ENCODE measurements at places on chromosomes 3 and 15.

DNA sequence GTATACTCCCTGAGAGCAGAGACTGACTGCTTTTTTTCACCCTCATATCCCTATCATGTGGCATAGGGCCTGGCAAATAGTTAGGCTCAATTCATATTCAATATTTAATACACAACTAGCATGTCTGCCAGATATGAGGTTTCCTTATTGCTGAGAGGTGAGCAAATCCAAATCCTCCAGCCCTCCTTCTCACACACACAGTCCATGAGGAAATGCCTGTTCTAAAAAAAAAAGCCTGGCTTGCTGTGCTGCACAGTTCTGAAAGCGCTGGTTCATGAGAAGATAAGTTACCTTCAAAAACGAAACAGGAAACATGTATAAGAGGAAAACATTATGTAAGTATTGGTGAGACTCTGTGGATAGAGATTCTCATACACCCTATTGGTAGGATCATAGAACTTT, 15.5 kb upstream of the ACAP2 start:
- no peak for DNase-seq

DNA sequence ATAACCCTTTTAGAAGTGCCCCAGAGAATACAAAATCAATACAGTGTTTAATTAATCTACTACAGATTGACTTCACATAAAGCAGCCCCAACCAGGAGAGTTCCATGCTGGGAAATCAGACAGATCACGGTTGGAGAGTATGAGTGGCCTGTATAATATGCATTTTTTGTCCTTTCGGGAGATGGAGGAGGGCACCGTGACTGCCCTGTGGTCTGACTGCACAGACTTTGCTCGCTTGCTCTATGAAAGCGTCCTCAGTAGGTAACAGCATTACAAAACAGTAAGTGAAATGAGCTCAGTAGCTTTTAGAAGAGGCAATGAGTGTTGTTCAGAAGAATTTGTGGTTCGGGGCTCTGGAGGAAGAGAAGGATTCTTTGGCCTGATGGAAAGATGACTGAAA, 34.2 kb upstream of the SKIL start:
- no peak for DNase-seq

DNA sequence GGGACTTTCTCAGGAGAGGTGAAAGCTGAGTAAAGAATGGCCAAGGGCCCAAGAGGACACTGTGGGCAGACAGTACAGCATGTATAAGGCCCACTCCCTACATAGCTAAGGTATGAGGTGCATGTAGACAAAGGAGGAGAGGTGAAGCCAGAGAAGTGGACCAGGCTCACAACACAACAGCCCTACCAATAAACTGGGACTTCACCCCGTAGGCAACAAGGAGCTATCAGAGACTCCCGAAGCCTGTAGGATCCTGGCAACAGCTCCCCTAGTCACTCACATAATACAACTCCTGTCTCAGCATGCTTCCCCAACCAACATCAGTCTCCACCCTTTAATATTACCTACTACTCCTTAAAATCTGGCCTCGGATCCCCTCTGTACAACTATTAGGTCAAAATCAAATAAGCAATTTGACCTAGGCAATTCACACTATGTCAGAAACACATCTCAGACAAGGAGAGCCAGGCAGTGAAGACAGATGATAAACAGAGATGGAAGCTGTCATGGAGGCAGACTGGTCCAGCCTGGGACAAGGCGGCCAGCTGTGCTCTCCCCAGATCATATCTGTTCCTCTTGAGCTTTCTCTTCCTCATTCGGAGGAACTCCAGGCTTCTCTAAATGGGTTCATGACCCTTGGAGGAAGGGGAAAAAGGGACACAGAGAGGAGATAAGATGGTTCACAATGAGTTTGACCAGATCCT, 1.4 kb downstream of the XXYLT1 start:
- DNase-seq, result no peak

DNA sequence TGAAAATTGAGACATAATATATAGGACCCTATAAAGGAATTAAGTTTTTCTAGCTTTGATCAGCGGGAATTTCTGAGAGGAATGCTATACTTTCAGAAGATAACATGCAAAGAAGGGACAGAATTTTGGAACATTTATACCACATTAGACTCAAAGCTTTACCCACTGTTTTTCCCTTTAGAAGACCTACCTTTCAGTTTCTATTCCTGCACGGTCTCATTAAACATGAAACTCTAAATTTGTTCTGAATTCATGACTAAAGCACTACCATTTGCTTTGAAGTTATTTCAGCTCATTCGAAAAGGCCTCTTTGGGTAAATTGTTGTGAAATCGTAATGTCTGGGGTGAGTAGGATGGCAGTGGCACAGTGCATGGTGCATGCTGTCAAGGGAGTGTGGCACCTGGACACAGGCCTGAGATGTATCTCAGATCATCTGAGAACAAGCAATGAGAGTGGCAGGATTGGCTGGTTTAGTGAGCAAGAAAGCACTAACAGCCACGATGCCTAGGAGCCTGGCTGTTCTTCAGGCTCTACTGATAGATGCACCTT, 42.5 kb downstream of the CHCHD4 start:
- DNase-seq, result no peak

DNA sequence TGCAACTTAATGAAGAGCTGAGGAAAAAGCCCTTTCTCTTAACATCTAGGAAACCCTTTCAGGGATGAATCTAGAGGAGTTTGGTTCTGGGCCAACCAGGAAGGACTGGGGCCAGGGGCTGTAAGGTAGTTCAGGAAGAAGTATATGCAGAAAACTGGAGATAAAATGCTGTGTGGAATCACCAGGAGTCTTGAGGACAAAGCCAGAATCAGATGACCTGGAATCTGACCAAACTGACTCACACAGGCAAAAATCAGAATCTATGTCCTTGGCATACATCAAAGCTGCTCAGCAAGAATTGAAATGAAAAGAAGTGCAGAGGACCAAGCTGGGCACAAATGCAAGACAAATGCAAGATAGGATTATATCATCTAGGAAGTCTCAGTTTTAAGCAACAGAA, 59.4 kb upstream of the ATP2C1 start:
- no peak for DNase-seq

DNA sequence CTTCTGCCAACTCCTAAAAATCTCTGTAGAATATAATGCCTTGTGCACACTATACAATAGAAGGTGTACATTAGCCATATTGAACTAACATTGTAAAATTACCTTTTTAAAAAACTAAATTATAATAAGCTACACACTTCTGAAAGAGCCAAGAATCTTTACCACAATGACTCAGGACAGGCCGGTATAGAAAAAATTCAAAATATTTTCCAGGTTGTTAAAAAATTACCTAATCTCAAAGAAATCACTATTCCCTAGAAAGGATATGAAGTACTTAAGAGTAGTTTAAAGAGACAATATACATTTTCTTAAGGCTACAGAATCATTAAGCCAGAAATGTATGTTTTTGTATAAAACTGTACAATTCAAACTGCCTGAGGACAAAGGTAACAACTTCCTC, 48.5 kb downstream of the TJP1 start:
- DNase-seq, result no peak

DNA sequence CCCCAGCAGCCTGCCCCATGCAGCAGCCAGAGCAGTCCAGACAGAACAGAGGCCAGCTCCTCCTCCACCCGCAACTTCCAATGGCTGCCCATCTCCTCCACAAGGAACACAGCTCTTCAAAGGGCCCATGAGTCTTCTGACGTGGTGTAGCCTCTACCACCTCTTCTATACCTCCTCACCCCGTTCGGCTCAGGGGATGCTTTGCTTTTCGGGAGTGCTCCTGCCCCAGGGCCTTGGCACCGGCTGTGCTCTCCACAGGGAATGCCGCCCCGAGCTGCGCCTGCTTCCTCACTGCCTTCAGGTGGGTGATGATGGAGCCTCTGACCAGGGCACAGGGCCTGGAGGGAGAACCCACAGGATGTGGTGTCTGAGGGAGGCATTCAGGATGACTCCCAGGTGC, 14.6 kb downstream of the DNAJB8 start:
- DNase-seq, result no peak

GRCh38 chr3:39080026-39080425, 27.4 kb downstream of the GORASP1 start:
- no peak for DNase-seq

- no peak for DNase-seq
Observed at GRCh38 chr3:94121161-94121560, 58.3 kb downstream of the NSUN3 start.

DNA sequence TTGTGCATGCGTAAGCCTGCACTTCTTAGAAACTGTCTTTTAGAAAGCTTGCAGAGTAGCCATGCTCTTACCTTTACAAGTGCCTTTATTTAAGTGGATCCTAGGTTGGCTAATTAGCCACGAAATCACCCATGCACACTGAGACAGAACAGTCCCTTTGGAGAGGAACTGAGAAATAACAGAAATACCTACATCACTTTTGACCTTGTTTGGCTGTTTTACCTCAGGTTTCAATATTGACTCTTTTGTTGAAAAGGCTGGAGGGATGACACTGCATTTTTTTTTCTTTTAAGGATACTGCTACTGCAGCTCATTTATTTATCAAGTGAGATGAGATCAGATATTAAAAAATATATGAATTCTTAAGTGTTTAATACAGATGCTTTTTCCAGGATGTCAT, 155.6 kb upstream of the GOLIM4 start:
- DNase-seq, result no peak

DNA sequence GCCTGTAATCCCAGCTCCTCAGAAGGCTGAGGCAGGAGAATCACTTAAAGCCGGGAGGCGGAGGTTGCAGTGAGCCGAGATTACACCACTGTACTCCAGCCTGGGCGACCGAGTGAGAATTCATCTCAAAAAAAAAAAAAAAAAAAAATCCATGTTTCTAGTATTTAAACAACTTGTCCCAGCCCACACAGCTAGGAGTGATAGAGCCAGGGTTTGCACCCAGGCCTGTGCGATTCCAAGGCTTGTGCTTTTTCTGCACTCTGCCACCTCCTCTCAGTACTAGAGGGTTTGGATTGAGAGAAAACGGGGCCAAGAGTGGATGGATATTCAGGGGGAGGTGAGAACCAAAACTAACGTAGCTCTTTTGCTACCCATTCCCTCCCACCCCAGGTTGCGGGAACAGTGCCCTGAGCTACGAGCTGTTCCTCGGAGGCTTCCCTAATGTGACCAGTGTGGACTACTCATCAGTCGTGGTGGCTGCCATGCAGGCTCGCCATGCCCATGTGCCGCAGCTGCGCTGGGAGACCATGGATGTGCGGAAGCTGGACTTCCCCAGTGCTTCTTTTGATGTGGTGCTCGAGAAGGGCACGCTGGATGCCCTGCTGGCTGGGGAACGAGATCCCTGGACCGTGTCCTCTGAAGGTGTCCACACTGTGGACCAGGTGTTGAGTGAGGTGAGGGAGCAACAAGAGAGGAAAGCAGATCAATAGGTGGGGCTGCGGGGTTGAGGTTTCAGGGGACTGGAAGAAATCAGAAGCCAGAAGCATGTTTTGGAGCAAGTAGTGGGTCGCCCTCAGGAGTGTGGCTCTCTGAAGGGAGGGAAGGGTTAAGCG, 4.1 kb downstream of the CAMK2N2 start:
- no peak for DNase-seq

- no peak for DNase-seq
Observed at GRCh38 chr3:126858401-126858800, 124.5 kb upstream of the PLXNA1 start.

GRCh38 chr15:81308260-81308659, 15.7 kb downstream of the STARD5 start:
- no peak for DNase-seq

DNA sequence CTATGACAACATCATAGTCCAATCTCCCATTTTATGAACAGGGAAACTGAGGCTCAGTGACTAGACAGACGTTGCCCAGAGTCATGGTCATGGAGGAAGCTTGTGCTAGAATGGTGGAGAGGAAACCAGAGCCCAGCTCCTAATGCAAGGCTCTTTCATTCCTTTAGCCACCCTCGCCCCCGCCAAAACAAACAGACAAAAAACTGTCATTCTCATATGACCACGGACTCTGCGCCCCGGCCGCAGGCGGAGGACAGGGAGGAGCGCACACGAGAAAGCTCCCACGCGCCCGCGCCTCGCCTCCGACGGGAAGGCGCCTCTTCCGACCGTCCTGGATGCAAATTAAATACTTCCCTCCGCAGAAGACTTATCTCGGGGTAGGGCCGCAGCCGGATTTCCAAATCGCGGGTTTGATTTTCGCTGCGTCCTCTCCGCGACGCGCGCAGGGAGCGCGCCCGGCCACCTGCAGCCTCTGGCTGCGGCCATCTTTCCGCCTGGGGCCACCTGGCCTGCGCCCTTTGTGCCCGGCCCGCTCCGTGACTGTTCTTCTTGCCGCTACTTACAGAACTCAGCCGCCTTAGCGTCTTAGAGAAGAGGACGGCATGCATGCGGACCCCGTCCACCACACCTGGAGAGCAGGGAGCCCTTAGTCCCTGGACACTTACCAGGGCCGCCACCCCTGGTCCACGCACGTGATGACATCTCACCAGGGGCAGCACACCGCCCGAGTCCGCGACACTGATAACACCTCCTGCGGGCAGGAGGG, 670 bp upstream of the ATP13A3 start:
- DNase-seq, result no peak

DNA sequence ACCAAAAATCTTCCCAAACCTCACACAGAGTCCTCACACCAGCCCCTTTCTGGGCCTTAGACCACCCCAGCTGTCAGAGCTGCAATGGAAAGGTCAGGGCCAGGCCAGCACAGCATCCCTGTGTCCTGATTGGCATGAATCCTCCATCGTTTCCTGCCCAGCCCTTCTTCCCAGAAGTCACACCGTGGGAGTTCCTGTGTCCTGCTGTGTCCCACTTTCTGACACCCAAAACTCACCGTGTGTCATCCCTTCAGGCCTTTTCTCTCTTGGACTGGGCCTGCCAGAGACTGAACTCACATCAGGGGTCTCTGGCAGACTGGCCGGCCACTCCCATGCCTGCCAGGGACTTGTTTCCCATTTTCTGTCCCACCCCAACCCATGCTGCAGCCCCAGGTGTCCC, 32.5 kb upstream of the CHRNB4 start:
- no peak for DNase-seq

DNA sequence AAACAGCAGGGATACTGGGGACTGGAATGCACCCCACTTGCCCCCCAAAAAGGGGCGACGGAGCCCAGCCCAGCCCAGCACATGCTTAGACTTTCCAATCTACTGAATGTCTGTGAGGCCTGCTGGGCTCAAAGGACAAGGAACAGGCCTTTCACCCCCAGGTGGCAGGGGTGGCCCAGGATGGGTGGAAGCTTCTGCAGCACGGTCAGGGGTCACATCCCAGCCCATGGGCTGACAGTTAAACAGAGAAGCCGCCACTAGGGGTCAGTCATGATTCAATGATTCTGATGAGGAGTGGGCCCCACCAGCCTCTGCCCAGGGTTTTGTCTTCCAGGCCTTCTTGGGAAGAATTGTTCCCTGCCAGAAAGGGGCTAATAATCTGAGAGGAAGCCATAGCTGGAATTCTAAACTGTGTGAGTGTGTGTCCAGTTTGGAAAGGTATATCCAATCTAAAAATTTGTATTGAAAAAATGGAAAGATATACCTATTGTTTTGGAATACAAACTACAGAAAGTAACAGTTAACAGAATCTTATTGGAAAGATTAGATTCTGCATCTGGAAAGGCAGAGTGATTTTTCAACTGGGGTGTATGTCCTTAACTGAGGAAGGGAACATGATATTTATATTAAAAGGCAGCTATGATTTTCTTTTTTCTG, 2.2 kb downstream of the CHRNB4 start:
- DNase-seq, result peak; percentile 12

GRCh38 chr3:187762792-187763191, 17.5 kb upstream of the BCL6 start:
- DNase-seq, result no peak

- DNase-seq, result no peak
Observed at GRCh38 chr3:42680806-42681205, 4.5 kb upstream of the KLHL40 start.

GRCh38 chr3:150068440-150069153, 97.9 kb upstream of the PFN2 start:
- DNase-seq, result no peak

- no peak for DNase-seq
Observed at GRCh38 chr15:44010089-44010488, 183.3 kb downstream of the WDR76 start.
